Stimulated activated CD8-positive, alpha-beta memory T cell treated with anti-CD3 and anti-CD28 coated beads, Interleukin-4, amount 100 ng/mL, for 1 hour (primary cell): ENCODE measurements at places on chromosomes 16 and 17.

DNA sequence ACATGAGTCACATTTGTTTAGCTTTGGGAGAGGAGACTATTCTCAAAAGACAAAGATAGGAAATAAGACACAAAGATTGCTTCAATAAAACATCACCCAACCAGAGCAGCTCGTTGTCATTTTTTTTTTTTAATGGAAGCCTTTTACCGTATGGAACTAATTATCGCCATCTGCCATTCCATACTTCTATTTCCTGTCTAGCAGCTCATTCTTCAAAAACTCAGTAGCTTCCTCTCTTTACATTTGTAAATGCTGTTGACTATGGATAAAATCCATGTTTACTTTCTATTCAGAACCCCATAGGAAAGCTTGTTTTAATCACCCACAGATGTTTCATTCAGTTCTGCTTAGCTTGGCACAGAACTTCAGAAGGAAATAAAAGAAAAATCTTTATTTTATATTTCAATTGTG lies 110.0 kb upstream of the PSMD7 start:
- DNase-seq = no peak

DNA sequence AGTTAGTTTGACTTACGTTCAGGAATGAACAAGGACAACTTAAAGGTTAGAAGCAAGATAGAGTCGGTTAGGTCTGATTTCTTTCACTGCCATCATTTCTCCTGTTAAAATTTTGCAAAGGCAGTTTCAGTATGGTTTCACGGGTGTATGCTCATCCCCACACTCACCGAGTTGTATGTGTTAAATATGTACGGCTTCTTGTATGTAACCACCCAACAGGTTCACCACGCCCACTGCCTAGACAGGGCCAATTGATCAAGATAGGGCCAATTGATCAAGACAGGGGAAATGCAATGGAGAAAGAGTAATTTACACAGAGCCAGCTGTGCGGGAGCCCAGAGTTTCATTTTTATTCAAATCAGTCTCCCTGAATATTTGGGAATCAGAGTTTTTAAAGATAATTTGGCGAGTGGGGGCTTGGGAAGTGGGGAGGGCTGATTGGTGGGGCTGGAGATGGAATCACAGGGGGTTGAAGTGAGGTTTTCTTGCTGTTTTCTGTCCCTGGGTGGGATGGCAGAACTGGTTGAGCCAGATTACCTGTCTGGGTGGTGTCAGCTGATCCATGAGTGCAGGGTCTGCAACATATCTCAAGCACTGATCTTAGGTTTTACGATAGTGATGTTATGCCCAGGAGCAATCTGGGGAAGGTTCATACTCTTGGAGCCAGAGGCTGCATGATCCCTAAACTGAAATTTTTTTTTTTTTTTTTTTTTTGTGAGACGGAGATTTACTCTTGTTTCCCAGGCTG lies 62.4 kb upstream of the PLCG2 start:
- no peak for DNase-seq

GRCh38 chr17:19359856-19360255 lies 2.7 kb downstream of the B9D1 start:
- DNase-seq = no peak

GRCh38 chr16:31376705-31377104 lies 16.4 kb upstream of the ITGAD start:
- no peak for DNase-seq

DNA sequence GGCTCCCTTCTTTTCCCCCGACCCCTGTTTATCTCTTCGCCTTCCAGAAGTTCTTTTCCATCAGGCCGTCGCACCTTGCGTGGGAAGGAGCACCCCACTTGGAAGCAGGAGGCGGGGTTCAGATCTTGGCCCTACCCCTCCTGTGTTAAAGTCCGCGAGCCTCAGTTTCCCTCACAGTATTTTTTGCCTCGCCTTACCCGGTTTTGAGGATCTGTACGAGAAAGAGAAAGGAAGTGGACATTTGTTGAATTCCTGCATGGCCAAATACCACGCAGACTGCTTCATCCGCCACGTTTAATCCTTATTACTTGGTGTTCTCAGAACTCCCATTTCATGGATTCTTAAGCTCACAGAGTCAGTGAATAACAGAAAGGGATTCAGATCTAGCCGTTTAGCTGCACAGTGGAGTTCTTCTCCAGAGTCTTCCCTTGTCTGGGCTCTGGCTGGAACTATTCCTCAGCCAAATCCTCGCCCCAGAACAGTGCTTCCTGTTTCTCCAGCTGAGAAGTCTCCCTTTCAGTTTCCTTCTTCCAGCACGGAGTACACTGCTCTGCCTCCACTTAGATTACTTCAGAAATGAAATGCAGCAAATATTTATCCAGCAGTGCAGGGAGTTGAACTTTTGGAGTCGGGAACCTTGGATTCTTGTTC lies 590 bp downstream of the TMEM219 start:
- DNase-seq = no peak

- DNase-seq = no peak
These were observed 21.6 kb downstream of the PLA2G10 start for GRCh38 chr16:14672403-14672971.
